NCI-H510A treated with DMSO at 0.1 percent for 48 hours (cell line): ENCODE measurements at places on chromosomes 4 and X.
A peak's percentile ranks its signal among the peaks of the same experiment; 100 is the strongest.

- no peak for DNase-seq
Observed at GRCh38 chr4:80107374-80107773, 34.3 kb upstream of the ANTXR2 start.

- no peak for DNase-seq
Observed at GRCh38 chr4:41545238-41545637, 7.3 kb downstream of the LIMCH1 start.

DNA sequence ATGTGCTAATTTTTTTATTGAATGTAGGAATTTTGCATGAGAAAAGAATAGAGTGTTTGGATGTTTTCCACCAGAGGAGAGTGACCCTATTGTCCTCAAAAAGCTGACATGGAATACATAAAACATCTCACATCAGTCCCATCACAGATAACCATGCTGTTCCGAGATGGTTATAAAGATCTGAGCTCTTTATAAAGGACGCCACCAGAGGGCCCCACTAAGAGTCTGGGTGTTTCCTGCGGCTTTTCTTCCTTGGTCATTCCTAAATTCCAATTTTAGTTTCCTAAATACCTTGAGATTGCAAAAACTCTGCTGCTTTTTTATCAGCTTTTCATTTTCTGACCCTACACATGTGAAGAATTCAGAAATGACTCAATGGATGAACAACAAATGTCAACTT is 504.5 kb upstream of the FRG1 start:
- DNase-seq, result no peak

GRCh38 chr4:158035662-158036195 is 137.1 kb downstream of the GASK1B start:
- DNase-seq, result no peak

DNA sequence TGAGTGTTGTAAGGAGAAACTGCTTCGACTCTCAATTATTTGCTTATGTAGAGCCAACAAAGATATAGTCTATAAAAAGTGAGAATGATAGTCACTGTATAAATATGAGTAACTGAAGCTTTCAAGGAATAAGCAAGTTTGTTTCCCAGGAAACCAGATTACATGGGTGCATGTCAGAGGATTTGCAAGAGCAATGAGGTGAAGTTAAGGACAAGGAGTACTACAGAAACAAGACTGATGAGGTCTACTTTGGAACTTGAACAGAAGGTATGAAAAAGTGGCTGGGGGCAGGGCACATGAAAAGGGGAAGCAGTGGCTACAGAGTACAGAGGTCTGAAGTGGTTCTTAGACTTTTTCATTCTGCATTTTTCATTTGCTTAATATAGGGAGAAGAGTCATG is 321.0 kb upstream of the CXXC4 start:
- DNase-seq, result no peak

- DNase-seq, result no peak
Observed at GRCh38 chrX:37802028-37802427, 22.2 kb downstream of the CYBB start.

GRCh38 chr4:100087743-100088142 is 102.5 kb downstream of the DDIT4L start:
- DNase-seq, result no peak

DNA sequence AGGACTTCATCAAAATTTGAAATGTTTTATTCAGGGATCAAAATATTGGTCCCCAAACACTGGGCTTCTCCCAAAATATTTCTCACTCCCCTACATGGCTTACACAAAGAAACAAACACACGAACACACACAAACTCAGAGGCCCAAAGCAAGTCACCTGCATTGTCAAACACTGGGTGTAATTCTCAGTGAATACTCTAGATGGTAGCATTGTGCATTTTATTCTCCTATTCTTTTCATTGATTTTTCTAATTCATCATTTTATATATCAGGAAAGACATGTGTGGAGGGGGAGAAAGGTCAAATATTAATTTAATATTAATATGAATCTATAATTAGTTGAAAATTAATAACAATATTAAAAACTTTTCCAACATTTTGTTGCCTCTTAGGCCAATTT is 72.3 kb upstream of the TNMD start:
- DNase-seq, result peak; percentile 9

DNA sequence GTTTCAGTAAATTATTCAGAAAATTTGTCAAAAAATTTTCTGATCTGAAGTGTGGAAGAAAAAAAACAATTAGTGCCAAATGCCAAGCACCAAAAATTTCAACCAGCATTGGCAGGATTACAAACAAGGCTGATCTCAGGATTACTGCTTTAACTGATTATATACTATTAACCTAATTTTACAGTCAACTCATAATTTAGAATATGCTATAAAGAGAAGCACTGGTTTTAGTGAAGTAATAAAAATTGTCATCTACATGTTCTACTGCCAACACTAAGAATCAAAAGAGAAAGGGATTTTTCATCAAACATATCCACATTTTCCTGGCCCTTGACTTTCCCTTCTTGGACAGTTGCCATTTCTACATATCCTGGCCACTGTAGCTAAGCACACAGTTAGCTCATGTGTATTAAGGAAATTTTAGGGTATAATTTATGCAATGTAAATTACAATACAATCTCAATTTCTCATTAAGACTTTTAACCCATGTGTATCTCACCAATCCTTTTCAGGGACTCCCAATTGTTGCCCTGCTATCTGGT is 33.8 kb downstream of the THOC2 start:
- DNase-seq, result no peak

- no peak for DNase-seq
Observed at GRCh38 chr4:166045457-166045856, 172.4 kb downstream of the TLL1 start.

DNA sequence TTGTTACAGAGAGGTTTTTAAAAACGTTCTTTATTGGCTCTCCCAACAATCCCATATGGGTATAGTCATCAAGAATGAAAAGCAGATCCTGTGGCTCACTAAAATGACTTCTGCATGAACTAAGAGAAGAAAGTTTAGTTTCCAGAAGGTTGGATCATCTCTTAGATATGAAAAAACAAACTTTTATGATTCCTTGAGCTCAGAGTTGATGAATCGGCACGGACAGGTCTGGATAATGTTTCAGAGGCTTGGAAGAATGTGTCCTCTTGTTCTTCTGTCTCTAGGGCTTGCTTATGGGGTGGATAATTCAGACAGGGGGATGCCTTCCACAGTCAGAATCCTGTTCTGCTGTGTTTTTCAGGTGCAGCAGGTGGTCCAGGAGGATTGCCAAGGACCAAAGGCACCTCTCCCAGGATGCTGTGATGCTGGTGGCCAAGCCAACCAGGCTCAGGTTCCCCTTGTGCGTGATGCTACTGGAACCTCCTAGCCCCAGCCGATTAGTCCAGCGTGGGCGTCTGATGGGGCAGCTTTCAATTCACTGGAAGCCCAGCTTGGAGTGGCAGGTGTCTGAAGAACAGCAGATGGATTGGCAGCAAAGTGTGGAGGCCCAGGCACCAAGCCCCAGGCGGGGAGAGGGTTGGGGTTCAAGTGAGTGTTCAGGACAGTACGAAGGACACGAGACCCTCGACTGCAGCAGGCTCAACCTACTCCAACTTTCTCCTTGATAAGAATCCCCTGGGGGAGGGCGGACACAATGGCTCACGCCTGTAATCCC is 30.3 kb downstream of the CCKAR start:
- no peak for DNase-seq

DNA sequence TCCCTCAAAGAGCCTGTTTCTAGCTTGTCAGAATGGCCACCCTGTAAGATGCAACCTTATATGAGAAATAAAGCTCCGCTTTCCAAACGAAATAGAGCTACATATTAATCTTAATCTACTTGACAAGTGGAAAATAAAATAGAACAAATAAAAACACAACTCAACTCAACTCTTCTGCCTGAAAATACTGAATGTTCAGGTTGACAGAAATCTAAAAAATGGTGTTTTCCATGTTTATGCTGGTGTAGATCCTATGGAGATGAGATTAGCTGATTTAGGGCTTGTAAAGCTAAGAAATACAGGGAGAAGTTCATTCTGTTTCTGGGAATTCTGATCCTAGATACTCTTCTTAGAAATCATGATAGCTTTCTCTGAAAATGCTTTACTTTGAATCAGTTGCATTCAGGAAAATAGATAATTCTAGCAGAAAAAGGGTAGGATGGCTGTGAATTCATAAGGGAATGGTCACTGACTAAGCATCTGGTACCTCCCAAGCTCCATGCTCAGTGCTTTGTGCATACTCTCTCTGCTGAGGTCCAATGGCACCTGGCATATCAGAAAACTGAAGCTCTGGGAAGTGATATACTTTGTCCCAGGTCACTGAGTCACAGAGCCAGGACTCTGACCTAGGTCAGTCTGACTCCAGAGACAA is 89.2 kb upstream of the EXOC1L start:
- DNase-seq, result no peak

DNA sequence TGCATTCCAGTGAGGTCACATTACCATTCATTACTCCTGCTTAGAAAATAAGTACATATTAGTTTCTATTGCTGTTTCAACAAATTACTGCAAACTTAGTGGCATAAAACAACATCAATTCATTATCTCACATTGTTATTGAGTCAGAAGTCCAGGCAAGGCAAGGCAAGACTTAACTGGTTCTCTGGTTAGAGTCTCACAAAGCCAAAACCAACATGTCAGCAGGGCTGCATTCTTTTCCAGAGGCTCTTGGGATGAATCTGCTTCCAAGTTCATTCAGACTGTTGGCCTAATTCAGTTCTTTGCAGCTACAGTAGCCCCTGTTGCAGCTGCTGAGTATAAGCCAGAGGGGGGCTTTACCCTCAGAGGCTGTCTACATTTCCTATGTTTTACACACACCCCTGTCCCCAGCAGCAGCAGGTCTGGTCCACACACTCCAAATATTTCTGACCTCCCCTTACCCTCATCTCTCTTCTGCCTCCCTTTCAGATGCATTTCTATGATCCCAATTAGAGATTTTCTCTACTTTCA is 892.1 kb upstream of the EPHA5 start:
- DNase-seq, result no peak

- peak; percentile 56 for DNase-seq
Observed at GRCh38 chr4:1351854-1352566, 5.0 kb downstream of the UVSSA start.

GRCh38 chrX:107718156-107718621 is 57.4 kb downstream of the TSC22D3 start:
- DNase-seq, result peak; percentile 49

GRCh38 chr4:142353149-142353738 is 492.9 kb downstream of the INPP4B start:
- peak; percentile 79 for DNase-seq

DNA sequence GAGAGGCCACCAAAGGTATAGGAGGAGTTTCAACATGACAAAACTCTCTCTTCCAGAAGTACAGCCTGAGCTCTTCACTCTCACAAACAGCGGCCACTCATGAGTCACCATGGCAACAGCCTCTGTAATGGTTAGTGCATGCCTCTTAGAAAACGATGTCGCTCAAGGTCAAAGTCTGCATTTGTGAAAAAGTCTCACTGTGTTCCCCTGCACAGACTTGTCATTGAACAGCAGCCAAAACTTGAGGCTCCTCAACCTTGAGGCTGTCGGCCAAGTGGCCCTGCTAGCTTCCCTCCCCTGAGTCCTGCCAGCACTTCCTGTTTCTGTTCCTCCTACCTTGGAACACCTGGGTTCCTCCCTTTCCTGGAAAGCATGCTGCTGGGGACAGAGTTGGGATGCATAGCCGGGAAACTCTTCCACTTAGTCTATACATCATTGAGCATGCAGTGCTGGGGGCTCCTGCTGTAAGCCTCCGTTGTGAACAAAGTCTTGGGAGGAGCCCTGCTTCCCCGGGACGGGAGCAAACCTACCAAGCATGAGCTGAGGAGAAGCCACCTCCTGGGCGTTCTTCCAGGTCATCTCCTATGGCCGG is 66.6 kb downstream of the ING2 start:
- DNase-seq, result peak; percentile 79

GRCh38 chr4:28469387-28469786 is 1608.7 kb downstream of the STIM2 start:
- DNase-seq, result no peak

DNA sequence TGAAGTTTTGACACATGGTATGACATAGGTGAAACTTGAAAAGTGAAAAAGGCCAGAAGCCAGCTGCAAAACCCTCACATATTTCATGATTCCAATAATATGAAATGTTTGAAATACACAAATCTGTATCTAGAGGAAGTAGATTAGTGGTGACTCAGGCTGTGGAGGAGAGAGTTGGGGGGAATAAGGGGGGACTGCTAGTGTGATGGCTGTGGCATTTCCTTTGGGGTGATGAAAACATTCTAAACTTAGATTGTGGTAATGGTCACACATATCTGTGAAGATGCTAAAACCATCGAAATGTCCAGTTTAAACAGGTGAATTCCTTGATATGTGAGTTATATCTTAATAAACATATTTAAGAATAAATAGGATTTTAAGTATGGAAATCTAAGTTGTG is 343.5 kb upstream of the SFRP2 start:
- no peak for DNase-seq

- no peak for DNase-seq
Observed at GRCh38 chr4:139764182-139764581, 98.6 kb downstream of the MGST2 start.

GRCh38 chrX:153445106-153445855 is 575 bp downstream of the TREX2 start:
- no peak for DNase-seq

DNA sequence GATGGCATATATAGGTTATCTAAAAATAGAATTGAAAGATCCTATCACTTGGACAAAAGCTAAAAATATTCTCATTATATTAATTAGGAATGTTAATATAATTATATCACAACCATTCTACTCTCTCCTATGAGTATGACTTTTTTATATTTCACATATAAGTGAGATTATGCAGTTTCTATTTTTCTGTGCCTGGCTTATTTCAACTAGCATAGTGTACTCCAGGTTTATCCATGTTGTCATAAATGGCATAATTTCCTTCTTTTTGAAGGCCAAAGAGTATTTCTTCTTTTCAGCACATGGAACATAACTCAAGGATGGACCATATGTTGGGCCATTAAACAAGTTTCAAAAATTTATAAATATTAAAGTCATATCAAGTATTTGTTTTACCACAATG is 421.2 kb upstream of the CTSO start:
- no peak for DNase-seq

GRCh38 chr4:2079926-2080325 is 20.8 kb downstream of the NAT8L start:
- no peak for DNase-seq

DNA sequence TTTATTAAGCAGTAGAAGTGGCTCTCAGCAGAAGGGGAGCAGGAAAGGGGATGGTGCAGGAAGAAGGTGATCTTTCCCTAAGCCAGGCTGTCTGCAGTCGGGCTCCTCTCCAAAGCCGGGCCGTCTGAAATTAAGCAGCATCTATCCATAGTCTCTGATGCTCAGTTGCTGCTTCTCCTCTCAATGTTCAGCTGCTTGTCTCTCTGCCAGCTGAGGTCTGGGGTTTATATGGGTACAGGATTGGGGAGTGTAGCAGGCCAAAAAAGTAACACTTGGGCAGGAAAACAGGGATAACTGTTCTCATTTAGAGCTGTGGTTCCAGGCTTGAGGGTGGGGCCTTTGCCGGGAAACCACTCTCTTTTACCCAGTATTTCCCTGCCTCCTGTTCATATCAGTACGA is 39.2 kb upstream of the CCKAR start:
- DNase-seq, result no peak
